Frontal cortex (tissue), 4 donors: ENCODE measurements at places on chromosomes 16 and 17.

DNA sequence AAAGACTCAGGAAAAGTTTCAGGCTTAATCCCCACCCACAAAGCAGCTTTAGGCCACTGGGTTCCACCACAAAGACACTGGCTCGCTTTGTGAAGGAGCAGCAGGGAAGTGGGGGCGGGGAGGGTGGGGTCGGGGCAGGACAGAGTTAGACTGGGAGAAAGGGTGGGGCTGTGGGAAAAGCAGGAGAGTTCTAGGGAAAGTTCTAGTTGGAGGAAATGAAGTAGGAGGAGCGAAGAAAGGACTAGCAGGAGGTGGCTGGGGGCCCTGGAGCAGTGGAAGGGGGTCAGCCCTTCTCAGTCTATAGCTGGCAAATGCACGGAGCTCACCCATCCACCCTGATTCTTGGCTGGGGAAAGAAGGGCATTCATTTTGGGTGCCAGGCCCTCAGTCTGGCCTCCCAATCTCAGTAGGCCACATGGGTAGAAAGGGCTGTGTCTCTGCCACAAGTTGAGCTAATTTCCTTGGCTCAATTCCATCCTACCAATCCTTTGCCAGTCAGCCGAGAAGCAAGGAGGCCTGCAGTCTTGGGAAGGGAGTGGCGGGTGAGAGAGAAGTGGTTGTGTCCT lies 4.6 kb downstream of the INPP5K start:
- DNase-seq, result no peak

- no peak for DNase-seq
Measured at GRCh38 chr16:53915452-53916160, 211.7 kb downstream of the FTO start.

- no peak for DNase-seq
Measured at GRCh38 chr16:10321407-10322387, 64.2 kb upstream of the ATF7IP2 start.

GRCh38 chr16:18013863-18014262 lies 322.7 kb downstream of the NPIPA8 start:
- DNase-seq, result no peak

DNA sequence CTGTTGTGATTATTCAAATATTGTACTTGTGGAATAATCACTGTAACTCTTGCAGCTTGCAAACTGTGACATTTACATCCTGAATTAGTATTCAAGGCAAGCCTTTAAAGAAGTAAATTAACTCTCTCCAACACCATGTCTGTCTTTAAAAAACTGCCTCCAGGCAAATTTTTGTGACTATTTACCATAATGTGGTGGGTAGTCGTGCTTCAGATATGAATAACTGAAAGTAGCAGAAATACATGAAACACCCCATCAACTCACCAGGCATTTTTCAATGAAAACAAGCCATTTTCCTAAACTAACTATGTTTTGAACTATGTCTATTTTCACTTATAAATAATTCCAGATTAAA lies 217.4 kb upstream of the PSMD7 start:
- no peak for DNase-seq
